ENCODE measurements at places on chromosomes 5 and 9.

GRCh38 chr5:42908086-42908485 is 96.4 kb upstream of the SELENOP start:
- no peak for DNase-seq

DNA sequence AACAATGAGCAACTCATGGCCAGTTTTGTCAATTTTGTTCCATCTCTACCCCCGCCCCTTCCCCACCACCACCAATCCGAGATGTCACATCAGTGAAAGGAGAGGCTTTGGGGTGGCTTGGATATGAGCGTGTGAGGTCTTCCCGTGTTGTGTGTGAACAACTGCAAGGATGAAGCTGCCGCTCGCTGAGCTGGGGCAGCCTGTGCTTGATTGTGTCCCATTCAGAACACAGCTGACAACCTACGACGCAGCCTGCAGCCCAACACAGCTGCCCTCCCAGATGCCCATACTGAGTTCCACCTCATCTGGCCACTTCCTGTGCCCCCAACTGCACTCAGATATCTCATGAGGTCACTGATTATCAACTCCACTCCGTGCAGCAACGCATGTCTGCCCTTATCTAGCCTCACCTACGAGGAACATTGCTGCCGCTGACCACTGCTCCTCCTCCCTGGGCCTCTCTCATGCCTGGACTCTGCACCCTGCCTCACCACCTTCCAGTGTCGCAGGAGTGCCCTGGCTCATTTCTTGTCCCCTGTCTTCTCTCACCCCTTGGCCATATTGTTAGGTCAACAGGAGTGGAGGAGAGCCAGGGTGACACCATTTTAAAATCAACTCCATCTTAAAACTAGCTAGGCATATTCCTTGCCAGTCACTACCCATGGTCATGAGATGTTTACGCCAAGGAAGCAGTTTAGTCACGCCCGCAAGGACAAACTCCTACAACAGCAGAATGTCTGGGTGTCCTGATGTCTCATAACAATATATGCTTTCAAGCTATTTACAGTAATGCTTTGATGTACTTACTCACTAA is 7.3 kb upstream of the IL4 start:
- DNase-seq = no peak

DNA sequence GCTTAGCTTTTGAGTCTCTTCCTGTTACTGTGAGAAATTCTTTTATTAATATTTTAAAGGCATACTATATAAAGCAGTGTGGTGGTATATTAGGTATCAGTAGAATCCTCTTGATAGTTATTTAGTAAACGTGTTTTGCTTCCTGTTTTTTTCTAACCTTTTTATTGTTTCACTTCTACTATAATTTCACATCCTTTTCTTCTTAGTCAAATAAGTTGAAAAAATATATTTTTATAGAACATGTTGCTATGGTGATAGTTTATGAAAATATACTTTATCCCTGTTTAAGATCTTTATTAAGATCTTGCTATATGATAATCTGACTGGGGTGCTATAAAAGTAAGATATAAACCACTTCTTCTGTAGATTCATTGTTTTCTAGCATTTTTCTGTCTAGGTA is 2.1 kb downstream of the POLK start:
- DNase-seq = no peak

DNA sequence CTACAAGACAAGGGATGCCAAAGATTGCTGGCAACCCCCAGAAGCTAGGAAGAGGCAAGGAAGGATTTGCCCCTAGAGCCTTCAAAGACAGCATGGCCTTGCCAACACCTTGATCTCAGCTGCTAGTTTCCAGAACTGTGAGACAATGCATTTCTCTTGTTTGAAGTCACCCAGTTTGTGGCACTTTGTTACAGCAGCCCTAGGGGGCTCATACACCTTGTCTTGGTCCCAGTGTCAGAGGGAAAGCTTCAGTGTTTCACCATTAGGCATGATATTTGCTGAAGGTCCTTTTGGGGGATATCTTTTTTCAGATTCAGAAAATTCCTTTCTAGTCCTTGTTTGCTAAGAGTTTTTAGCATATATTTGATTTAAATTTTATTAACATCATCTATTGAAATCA is 3.1 kb upstream of the PPIC start:
- DNase-seq = no peak

DNA sequence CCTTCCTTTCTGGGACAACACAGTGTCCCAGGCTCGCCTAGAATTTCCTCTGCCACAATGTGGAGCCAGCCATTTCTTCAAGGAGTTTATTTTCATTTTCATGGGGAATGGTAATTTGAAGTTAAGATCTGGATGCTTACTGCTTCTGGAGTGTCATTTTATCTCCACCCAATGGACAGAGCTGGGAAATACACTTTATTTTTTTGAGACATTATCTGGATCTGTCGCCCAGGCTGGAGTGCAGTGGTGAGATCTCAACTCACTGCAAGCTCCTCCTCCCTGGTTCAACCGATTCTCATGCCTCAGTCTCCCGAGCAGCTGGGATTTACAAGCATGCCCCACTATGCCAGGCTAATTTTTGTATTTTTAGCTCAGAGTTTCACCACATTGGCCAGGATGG is 12.7 kb upstream of the THG1L start:
- no peak for DNase-seq

- no peak for DNase-seq
Observed at GRCh38 chr5:107950776-107951175, 280.0 kb upstream of the EFNA5 start.

DNA sequence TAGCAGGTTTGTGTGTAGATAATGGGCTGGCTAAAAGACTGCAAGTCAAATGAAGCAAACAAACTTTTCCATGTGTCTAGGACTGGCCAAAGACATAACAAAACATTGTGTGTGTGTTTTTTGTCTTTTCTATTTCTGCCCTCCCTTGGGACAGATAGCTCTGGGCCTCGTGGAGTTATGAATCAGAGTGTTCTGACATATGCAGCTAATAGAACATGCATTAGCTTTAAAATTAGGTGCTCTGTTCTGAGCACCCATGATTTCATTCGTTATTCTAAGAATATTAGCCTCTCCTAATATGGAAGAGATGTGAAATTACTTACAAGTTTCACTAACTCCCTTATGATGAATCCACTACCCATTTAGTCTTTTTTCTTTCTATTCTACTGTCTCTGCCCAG is 367.3 kb upstream of the PAPPA start:
- DNase-seq = no peak

DNA sequence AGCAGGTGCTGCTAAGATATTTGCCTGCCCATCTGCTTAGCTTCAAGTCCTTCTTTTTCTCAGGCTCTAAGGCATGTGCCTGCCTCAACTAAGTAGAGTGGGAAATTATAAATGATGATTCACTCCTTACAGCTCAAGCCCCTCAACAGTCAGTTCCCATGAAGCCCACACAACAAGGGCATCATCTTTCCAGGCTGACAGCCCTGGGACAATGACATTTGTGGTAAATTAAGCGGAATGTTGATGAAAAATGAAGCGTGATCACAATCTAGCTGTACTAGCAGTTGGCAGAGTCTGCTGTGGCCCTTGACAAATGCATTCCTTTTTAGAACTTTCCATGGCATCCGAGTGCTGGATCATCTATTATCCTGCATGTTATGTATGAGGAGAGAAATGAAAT is 548.6 kb downstream of the KIF4B start:
- no peak for DNase-seq

All from C1 segment of cervical spinal cord (tissue), 14 donors.